ENCODE measurements at places on chromosomes 11 and 22. TPM values are rescaled to one million over a fixed set of nuclear protein-coding genes. Genes with fewer than 3 reads are reported as not detected.

The MS4A14 gene
- 1.2 TPM for total RNA-seq

The COX8A gene
- 173 TPM for total RNA-seq

The GLYAT gene
- total RNA-seq = not detected

The CTSF gene
- total RNA-seq = 14.5 TPM

The ISX gene
- total RNA-seq = not detected

The DTX4 gene
- total RNA-seq = 5.2 TPM

The FAM181B gene
- under 0.01 TPM for total RNA-seq
